Fibroblast of skin of abdomen (primary cell): ENCODE measurements at places on chromosomes 3 and 15.

GRCh38 chr3:177448987-177449359 lies 251.7 kb upstream of the TBL1XR1 start:
- no peak for DNase-seq

GRCh38 chr3:60055765-60056164 lies 1005.9 kb upstream of the CFAP20DC start:
- peak; percentile 61 for DNase-seq

- peak; percentile 96 for DNase-seq
Measured at GRCh38 chr15:70486451-70487386, 276.6 kb downstream of the UACA start.

- no peak for DNase-seq
Measured at GRCh38 chr3:98984024-98984423, 82.5 kb upstream of the DCBLD2 start.

DNA sequence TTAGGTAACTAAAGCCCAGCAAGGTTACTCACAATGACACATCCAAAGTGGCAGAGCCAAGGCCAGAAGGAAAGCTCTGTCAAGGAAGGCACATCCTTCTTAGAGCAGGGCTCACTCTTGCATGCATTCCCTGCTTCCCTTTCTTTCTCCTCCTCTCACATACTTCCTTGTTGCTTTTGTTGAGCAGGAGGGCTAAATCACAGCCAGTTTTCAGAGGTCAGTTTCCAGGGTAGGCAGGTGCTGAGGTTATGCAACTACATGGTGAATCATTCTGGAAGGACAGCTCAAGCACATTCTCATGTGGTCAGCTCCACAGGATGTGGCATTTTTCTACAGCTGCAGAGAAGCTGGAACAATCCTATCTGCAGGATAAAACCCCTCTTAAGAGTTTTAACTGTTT lies 275.6 kb downstream of the ZNF621 start:
- DNase-seq: peak; percentile 74

DNA sequence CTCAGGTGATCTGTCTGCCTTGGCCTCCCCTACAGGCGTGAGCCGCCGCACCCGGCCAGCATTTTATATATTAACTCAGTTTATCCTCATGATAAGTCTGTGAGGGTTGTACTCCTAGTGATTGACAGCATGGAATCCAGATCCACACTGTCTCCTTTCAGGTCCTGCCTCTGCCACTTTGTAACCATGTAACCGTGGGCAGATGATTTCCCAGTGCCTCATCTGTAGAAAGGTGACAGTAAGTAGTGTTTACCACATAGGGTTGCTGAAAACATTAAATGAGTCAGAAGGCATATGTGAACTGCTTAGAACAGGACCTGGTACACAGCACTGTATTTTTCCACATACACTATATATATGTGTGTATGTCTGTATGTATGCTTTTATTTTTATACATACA lies 2.4 kb downstream of the FYTTD1 start:
- no peak for DNase-seq

DNA sequence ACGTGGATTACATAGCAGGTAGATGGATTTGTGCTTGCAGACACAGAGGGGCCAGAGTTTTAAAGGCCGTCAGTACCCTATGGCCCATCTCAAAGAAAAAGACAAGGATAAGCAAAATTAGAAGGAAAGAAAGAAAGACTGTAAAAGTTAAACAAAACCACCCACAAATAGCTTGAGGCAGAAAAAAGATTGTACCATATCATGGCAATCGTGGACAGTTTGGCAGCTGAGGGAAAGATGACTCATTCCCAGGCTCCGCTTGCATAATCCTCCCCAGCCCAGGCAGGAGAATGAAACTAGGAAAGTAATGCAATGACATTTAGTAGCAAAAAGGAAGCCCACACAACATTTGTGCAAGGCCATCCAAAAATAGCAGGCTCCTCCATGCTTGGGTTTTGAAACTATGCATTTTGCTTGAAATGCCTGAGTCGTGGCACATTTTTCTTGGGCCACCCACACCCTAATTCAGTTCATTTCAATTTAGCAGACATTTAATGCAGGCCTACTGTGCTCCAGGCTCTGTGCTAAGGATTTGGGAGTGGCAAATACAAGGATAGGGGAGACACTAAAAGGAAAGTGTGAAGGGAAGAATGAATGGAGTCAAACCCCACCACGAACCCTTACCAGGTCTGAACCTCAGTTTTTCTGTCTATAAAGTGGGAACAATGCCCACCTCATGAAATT lies 40.9 kb upstream of the SMAD3 start:
- peak; percentile 96 for DNase-seq

GRCh38 chr3:31543375-31543774 lies 10.7 kb downstream of the STT3B start:
- DNase-seq: no peak

DNA sequence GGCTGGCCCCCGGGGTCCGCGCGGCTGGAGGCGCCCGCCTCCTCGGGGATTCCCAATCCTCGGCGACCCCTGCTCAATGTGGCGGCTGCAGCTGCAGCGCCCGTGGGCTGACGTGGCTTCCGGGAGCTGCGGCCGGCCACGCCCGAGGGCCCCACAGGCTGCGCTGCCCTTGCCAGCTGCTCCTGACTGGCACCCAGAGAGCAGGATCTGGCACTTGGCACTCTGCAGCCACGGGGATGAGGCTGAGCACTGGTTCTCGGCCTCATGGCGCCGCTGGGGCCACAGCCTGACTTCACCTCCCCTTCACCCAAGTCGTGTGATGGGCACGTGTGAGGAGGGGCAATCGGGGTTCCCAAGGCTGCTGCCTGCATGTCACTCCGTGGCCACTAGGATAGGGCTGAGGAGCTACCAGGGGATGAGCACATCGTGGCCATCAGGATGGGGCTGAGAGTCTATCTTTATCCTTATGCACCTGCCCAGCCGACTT lies 267.8 kb upstream of the FRG2C start:
- DNase-seq: no peak

DNA sequence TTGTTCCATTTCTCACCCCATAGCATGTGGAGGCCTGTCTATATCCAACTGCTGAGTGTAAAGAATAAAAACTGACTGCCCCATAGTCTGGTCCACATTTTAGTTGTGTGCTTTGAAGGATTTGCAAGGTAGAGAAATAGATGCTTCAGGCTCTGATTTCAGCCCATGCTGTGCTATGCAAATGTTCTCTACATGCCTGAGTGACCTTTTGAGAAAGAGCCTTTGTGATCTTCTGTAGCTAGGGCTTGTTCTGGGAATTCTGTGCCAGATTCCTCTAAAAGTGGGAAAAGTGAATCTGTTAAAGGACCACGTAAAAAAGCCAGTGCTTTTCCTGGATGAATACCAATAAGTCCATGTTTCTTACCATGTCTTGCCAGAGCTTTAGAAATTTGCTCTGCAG lies 5.2 kb downstream of the KCTD6 start:
- no peak for DNase-seq

GRCh38 chr3:17227472-17227871 lies 342.7 kb downstream of the PLCL2 start:
- DNase-seq: no peak

DNA sequence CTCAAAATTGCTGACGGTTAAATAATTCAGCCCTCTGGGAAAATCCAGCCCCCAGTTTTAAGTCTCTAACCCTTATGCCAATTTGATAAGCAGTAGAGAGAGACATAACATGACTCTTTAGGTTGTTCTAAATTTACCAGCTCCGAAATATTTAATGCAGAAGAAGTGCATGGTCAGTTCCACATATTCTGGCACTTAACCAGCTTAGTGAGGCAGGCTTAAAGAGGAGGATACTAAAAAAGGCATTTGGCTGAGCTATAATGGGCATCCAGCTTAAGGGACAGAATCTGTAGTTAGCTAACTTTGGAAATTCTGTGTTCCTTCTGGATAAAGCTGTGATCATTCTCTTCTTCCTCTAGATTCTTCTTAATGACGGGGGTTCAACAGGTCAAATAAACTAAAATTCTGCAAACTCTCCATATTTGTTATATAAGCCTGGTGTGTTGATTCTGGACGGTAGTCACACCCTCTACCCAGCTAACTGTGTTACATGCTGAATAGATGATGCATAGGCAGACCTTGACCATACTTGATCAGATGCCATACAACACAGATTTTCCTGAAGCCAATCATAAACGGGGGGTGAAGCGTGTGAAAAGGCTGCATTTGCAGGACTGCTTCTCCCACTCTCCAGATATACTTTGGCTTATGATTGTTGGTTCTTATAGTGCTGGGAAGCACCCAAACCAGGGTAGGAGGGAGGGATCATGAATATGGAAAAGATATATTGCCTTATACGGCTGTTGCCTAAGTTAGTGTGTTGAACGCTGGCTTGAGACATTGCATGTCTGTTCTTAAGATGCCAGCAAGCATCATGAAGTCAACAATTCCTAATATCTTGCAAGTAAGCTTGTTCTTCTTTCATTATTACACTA lies 118.4 kb downstream of the FGF12 start:
- no peak for DNase-seq

DNA sequence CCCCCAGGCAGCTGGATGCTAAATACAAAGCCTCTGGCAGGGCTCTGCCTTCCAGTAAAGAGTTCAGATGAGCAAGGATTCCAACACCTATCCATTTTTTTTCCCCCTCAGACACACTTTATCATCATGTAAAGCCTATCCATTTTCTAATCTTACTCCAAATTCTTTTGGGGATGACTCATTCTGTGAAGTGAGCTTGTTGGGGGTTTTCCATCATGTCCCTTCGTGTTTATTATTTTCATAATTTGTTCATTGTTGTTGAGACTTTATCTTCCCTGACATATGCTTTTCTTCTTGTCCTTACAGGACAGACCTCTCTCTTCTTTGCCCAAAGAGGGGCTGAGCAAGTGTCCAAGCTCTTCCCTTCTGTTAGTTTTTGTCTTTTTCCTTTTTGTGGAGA lies 34.7 kb upstream of the SH3BP5 start:
- DNase-seq: peak; percentile 34

- DNase-seq: no peak
Measured at GRCh38 chr3:67587811-67588210, 66.6 kb downstream of the SUCLG2 start.

GRCh38 chr3:36800533-36801116 lies 36.3 kb upstream of the DCLK3 start:
- no peak for DNase-seq

DNA sequence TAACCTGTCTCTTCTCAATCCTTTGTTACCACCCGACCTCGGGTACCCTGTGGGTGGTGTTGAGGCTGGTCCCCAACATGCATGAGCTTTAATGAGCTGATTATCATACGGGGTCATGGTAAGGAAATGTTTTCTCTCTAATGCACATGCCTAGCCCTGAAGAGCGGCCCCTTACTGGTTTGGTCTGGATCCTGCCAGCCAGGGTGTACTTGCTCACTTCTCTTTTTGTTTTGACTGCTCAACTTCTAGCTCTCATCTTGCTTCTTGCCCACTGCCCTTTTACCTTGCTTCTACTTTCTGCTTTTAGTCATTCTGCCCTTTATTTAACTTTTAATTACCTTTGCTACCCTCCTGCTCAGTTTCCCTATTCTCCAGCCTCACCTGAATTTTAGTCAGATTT lies 44.3 kb upstream of the ACAD9 start:
- no peak for DNase-seq
